KG1 (cell line): ENCODE measurements at places on chromosomes 4 and X.

- no peak for DNase-seq
Observed at GRCh38 chr4:153553155-153553818, 87.1 kb downstream of the TMEM131L start.

DNA sequence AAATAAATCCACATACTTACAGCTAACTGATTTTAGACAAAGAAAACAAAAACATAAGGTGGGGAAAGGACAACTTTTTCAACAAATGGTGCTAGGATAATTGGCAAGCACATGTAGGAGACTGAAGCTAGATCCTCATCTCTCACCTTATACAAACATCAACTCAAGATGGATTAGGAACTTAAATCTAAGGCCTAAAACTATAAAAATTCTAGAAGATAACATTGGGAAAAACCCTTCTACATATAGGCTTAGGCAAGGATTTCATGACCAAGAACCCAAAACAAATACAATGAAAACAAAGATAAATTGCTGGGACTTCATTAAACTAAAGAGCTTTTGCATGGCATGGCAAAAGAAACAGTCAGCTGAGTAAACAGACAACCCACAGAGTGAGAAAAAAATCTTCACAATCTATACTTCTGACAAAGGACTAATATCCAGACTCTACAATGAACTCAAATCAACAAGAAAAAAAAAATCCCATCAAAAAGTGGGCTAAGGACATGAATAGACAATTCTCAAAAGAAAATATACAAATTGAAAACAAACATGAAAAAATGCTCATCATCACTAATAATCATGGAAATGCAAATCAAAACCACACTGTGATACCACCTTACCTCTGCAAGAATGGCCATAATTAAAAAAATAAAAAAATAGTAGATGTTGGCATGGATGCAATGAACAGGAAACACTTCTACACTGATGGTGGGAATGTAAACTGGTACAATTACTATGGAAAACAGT, 14.1 kb upstream of the AFP start:
- no peak for DNase-seq

DNA sequence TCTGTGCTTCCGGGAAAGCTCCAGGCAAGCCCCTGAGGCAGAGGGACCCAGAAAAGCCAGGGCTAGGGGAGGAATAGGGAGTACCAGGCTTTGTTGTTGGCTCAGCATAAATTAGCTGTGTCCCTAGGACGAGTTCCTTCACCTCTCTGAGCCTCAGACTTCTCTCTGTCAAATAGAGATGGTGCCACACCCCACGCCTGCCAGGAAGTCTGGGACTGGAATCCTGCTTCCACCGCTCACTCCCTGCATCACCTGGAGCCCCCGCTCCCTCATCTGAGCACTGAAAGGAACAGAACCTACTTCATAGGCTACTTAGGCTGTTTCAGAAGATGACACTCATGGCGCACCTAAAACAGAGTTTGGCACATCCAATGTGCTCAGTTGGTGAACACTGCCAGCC, 8.1 kb upstream of the JAKMIP1 start:
- no peak for DNase-seq

- no peak for DNase-seq
Observed at GRCh38 chr4:176635372-176636261, 157.1 kb downstream of the VEGFC start.

DNA sequence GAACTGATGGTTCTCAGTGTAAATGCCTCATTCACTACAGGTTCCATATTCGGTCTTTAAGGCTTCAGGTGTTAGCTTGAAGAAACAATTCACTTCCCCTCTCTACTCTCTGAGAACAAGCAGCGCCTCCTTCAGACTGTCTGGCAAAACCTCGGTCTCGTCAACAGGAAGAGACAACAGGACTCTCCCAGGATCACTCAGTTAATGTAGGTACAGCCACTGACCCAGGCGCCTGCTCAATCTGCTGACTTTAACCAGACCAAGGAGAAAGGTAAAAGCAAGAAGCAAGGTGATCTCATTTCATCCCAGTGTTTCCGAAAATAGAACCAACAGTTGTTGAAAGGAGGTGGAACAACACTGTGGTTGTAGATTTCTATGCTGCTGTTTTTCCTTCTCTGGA, 102.2 kb downstream of the SLC2A9 start:
- DNase-seq = no peak

- DNase-seq = no peak
Observed at GRCh38 chr4:52646741-52647140, 12.4 kb downstream of the USP46 start.

GRCh38 chr4:126888968-126889367, 743.8 kb upstream of the INTU start:
- no peak for DNase-seq

DNA sequence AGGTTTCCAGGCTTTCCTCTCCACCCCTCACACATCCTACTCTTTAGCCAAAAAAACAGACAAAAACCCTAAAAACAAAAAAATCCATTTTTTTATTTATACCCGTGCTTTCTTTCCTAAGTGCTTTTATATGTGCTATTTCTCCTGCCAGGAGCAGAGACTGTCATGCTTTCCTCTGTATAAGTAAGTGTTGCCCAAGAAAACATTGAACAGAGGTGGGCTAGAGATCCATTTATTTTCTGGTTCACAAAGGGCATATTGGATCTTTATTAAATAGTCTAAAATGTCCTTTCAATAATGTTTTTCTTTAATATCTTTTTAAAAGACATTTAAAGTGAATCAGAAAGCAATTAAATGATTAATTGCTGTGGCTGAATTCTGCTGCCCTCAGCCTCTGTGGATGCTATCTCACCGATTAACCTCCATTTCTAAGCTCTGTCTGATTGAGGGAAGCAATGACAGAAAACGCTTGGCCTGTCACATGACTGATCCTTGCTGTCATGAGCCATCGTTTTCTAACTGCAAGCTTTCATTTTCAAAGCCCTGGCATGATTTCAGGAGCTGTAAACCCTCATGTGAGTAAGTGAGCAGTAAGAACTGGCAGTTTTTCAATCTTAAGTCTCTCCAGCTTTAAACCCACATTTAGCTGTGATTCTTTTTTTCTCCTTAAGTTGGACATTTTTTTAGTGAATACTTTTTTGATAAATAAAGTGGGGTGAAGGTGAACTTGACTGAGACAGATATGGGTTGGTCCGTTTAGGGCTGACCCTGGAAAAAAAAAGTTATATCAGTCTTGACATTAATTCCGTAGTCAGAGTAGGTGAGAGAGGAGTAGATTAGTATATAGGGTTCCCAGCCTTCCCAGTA, 180.7 kb upstream of the PGRMC2 start:
- DNase-seq = no peak

DNA sequence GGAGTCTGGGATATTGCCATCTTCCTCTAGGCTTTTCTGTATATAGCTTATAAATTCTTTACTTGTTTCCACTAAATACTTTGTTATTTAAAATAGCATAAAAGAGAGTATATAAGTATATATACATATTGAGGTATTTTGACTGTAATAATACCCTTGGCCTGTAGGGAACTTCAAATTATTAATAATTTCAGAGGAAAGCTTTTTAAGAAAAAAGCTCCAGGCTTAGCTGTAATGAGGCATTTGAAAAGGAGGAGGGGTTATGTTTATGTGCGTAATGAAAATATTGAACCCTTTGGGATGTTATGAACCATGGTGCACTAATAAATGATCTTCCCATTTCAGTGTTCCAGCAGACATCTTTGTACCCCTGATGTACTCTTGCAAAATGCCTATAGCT, 578.1 kb downstream of the RPA4 start:
- DNase-seq = no peak

GRCh38 chr4:188113156-188113555, 3.8 kb upstream of the TRIML2 start:
- DNase-seq = no peak

DNA sequence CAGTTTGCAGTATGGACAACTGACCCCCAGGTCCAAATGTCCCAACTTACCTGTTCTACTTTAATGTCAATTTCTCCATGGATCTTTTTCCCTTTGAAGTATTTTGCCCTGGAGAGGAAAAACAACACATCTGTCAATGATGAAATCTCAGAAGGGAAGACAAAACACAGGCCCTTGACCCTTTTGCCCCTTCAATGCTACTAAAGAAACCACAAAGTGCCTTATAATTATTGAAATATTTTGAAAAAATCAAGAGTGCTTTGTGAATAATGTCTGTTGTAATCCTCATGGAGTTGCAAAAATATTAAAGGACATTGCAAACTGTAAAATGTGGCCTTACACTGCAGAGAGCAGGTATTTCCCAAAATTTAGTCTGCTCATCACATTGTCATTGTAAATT, 12.6 kb downstream of the SYN1 start:
- no peak for DNase-seq

- DNase-seq = no peak
Observed at GRCh38 chr4:7782783-7783182, 156.9 kb downstream of the AFAP1 start.

- DNase-seq = no peak
Observed at GRCh38 chr4:164997324-164997723, 19.9 kb upstream of the TRIM61 start.

- no peak for DNase-seq
Observed at GRCh38 chr4:131084997-131085396, 1989.0 kb downstream of the C4orf33 start.

DNA sequence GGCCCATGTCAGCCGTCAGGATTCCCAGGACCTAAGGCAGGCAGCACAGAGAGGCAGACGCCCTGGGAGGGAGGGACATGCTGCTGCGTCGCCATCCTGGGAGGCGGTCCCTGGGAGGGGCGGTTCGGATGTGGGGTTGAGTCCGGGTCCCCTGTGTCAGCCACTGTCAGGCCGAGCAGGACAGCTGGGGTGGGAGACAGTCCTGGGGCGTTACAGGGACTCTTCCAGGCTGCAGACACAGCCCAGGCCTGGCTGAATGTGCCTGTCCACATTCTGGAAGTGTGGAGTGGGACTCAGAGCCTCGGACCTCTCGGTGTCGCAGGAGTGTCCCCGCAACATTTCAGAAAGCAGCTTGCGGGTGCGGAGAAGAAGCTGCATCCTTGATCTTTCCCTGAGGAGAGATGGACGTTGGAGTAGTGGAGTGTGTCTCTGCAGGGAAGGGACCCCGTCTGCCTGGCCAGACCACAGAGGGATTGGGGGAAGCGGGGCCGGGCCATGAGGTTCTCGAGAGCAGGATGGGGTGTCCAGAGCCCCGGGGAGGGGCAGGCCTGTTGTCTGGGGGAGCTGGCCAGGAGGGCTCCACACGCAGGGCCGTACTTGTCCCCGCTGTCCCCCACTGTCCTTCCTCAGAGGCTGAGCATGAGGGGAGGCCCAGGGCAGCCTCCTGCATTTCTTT, 6.1 kb downstream of the AKAP17A start:
- no peak for DNase-seq

GRCh38 chr4:88791274-88791673, 93.6 kb upstream of the NAP1L5 start:
- no peak for DNase-seq

- DNase-seq = no peak
Observed at GRCh38 chr4:142607976-142608375, 238.1 kb downstream of the INPP4B start.

DNA sequence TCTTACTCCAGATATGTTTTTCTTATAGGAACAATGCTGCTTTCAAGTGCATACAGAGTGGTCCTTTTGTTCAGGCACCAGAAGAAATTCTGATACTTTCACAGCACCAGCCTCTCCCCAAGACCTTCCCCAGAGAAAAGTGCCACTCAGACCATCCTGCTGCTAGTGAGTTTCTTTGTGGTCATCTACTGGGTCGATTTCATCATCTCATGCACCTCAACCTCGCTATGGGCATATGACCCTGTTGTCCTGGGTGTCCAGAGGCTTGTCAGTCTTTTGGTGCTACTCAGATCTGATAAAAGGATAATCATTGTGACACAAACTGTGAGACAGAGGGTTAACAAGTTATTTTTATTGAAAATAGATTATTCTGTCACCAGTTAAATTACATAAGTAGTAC, 39.5 kb downstream of the WDR13 start:
- DNase-seq = no peak

GRCh38 chrX:100931218-100931924, 2.7 kb upstream of the XKRX start:
- no peak for DNase-seq

DNA sequence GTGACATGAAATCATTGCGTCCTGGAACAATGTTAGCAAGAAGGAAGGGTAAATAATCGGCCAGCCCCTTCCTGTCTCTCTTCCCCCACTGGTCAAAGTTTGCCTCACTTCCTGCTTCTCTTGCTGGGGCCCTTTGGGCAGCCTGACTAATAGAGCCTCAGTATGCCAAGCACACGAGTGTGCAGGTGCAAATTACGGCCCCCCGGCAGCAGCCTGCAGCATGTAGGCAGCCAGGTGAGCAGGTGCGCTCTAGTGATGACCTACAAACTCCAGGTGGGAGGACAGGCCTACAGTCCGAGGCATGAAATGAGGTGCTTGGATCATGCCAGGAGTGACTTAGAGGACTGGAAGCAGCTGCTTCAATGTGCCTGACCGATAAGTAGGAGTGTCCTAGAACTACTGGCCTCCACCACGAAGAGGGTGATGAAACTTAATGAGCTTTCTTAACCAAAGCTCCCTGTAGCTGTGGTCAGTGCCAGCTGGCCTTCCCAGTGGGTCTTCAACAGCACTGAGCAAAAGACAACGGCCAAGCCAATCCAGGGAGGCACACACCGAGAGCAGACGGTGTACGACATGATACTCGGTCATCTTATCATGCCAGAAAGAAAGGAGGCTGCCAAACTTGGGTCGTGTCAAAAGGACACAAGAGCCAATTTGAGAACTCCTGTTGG, 26.1 kb upstream of the FAT1 start:
- no peak for DNase-seq

DNA sequence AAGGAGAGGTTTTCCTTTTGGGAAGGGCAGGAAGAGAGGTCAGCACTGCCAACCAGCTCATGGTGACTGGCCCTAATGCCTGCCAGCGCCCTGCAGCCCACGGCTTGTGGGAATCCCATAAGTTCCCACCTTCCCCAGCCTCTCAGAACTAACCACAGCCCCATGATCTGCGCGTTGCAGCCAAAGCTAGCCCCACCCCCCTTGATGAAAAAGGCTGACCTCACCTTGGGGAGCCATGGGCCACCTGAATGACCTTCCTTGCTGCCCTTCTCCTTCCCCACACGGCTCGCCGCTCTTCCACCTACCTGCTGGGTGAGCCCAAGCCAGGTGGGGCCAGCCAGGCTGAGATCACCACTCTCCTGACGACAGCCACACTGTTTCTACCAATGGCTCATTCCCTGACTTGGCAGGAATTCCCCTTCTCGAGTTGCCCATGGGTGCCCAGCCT, 3.9 kb upstream of the ELF4 start:
- no peak for DNase-seq

GRCh38 chr4:71212216-71212615, 126.6 kb upstream of the SLC4A4 start:
- DNase-seq = no peak

- no peak for DNase-seq
Observed at GRCh38 chrX:97334850-97335249, 451.1 kb downstream of the RPA4 start.
